ENCODE measurements at places on chromosomes 3 and 15. TPM values are rescaled to one million over a fixed set of nuclear protein-coding genes. Genes with fewer than 3 reads are reported as not detected.

Gene SCAMP5
- 2.1 TPM for polyA plus RNA-seq

Gene LRRC2
- polyA plus RNA-seq = 4.2 TPM

GRCh38 chr3:155252021-155252420 lies 41.5 kb downstream of the STRIT1 start:
- no peak for DNase-seq

- DNase-seq = no peak
Observed at GRCh38 chr3:194204042-194204987, 68.4 kb downstream of the HES1 start.

- DNase-seq = no peak
Observed at GRCh38 chr3:187188931-187189330, 8.4 kb upstream of the RTP1 start.

- no peak for DNase-seq
Observed at GRCh38 chr15:87910301-87910700, 346.2 kb downstream of the NTRK3 start.

DNA sequence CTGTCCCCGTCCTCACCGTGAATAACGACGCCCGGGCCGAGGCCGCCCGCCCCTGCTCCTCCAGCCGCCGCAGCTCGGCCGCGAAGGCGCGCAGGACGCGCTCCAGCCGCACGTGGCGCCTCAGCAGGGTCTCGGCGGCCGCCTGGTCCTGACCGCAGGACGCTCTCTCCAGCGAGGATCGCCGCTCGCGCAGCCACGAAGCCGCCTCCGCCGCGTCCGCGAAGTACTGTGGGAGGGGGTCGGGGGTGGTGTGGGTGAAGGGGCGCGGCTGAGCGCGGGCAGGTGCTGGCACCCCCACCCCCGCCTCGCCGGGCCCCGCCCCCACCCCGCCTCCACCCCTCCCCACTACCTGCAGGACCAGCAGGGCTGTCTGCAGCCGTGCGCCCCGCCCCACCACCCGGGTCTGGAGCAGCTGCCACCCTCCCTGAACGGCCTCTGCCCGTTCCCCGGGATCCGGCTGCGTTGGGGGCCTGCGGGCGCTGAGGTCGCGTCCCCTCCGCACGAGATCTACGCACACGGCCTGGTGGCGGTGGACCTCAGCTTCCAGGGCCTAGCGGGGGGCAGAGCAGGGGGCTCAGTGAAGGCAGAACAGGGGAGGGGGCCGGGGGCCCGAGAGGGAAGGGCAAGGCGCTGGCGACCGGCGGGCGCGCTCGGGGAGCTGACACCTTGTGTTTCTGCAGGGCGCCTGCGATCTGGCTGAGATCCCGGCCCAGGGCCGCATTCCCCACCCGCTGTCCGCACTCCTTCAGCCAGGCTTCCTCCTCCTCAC lies 11.7 kb downstream of the SPTBN5 start:
- no peak for DNase-seq
